Adrenal gland (tissue), 19 donors: ENCODE measurements at places on chromosomes 2 and 18. TPM values are rescaled to one million over a fixed set of nuclear protein-coding genes. Genes with fewer than 3 reads are reported as not detected.

- no peaks in the 10 kb centered on the region for H3K36me3 ChIP-seq
- no peak overlapping the region for H3K27ac ChIP-seq
- no peak for DNase-seq
- H3K27me3 ChIP-seq: no peaks in the 10 kb centered on the region
- H3K4me3 ChIP-seq: no peak overlapping the region
- H3K4me1 ChIP-seq: no peaks in the 10 kb centered on the region
These were observed 73.9 kb downstream of the KYNU start for GRCh38 chr2:142951190-142952007.

GRCh38 chr2:177014946-177015345 is 197.6 kb upstream of the HNRNPA3 start:
- no peak overlapping the region for H3K27ac ChIP-seq
- H3K27me3 ChIP-seq: no peaks in the 10 kb centered on the region
- H3K4me3 ChIP-seq: no peak overlapping the region
- no peak for DNase-seq
- H3K36me3 ChIP-seq: no peaks in the 10 kb centered on the region

DNA sequence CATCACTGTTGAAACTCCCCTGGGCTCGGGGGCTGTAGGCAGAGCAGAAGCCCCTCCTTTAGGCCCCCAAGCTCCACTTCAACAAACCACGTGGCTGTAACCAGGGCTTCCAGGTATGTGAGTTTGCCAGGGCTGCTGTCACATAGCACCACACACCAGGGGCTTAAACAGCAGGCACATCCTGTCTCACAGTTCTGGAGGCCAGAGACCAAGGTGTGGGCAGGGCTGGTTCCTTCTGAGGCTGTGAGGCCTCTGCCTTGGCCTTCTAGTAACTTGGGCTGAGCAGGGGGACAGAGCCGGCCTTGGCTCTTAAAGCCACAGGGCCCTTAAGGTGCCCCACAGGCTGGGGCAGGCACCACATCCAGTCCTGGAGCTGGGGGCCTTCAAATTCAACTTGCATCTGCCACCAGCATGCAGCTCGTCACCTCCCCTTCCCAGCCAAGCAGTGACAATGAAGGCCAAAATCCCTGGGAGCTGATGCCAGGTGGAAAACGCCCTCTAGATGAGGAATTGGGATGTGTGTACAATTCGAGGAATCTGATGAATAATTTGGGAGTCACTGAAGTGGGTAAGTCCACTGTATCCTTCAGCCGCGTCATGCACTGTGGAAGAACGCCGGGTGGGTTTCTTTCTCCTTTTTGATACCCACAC is 104.2 kb upstream of the ODC1 start:
- no peak overlapping the region for H3K27ac ChIP-seq
- DNase-seq: no peak
- no peaks in the 10 kb centered on the region for H3K4me1 ChIP-seq
- no peaks in the 10 kb centered on the region for H3K27me3 ChIP-seq
- no peak overlapping the region for H3K4me3 ChIP-seq

DNA sequence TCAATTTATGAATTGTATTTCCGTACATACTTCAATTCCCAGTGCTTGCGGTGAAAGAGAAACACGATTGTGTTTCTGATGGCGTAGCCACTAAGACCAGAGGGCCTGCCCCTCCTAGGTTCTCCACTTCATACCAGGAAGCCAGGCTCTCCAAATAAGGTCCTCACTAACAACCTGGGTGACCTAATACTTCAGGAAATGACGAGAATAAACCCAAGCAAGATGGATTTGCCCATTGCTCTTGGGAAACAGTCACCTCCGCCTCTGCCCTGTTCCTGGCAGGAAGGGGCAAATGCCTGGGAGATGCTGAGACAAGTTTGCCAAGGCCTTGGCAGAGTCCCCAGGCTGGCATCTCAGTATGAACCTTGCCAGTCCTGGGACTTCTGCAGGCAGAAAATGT is 41.8 kb downstream of the TTC32 start:
- H3K27me3 ChIP-seq: no peaks in the 10 kb centered on the region
- no peak overlapping the region for H3K4me3 ChIP-seq
- no peaks in the 10 kb centered on the region for H3K36me3 ChIP-seq
- peaks cover 4% of the 10 kb centered on the region for H3K4me1 ChIP-seq
- DNase-seq: no peak
- H3K27ac ChIP-seq: no peak overlapping the region

DNA sequence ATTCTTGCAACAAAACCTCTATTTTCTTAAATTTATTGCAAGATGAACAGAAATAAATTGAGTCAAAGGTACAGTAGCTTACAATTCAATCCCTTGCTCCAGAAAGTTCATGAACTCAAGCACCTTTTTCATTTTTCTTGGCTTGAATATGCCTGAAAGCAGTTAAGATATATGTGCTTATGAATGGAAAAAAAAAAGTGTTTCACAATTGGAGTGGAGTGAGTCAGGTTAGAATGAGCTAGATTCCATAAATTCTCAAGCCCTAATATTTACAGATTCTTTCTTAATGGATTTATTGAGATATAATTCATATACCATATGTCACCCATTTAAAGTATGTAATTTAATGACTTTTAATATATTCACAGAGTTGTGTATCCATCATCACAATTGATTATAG is 39.6 kb upstream of the NEMP2 start:
- no peak overlapping the region for H3K27ac ChIP-seq
- DNase-seq: no peak
- no peaks in the 10 kb centered on the region for H3K36me3 ChIP-seq

- no peaks in the 10 kb centered on the region for H3K27me3 ChIP-seq
- H3K27ac ChIP-seq: no peak overlapping the region
- no peak for DNase-seq
- H3K4me1 ChIP-seq: no peaks in the 10 kb centered on the region
- no peak overlapping the region for H3K4me3 ChIP-seq
- H3K36me3 ChIP-seq: no peaks in the 10 kb centered on the region
These were observed 168.9 kb upstream of the EPC2 start for GRCh38 chr2:148475626-148476025.

- DNase-seq: no peak
- H3K36me3 ChIP-seq: no peaks in the 10 kb centered on the region
- H3K4me3 ChIP-seq: no peak overlapping the region
- no peak overlapping the region for H3K27ac ChIP-seq
These were observed 164.5 kb downstream of the RBM43 start for GRCh38 chr2:151097128-151097527.

DNA sequence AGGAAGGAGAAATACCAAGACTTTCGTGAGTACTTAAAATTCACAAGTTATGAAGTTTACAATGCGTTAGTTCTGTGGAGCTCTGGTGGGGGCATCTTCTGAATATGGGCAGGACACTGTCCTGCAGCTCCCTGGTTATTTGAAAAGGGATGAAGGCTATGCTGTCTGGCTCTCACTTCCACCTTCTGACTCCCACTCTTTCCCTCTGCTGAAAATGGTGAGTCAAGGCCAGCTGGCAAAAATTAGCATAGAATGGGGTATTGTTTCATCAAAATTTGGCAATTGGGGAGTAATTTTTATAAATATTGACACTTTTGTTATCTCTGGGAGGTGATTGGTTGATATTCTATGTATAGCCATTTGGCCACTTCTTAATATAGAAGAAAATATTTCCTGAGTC is 177.4 kb downstream of the PARD3B start:
- H3K36me3 ChIP-seq: no peaks in the 10 kb centered on the region
- no peak overlapping the region for H3K4me3 ChIP-seq
- no peak for DNase-seq

- DNase-seq: no peak
- H3K36me3 ChIP-seq: no peaks in the 10 kb centered on the region
- H3K4me1 ChIP-seq: no peaks in the 10 kb centered on the region
- H3K27me3 ChIP-seq: no peaks in the 10 kb centered on the region
- no peak overlapping the region for H3K27ac ChIP-seq
- H3K4me3 ChIP-seq: no peak overlapping the region
These were observed 85.2 kb downstream of the FSIP2 start for GRCh38 chr2:185823773-185824172.

- H3K27ac ChIP-seq: no peak overlapping the region
- peaks cover 4% of the 10 kb centered on the region for H3K4me1 ChIP-seq
- H3K27me3 ChIP-seq: no peaks in the 10 kb centered on the region
- no peak for DNase-seq
- no peaks in the 10 kb centered on the region for H3K36me3 ChIP-seq
- H3K4me3 ChIP-seq: no peak overlapping the region
These were observed 675.0 kb downstream of the IRS1 start for GRCh38 chr2:226124548-226125011.

DNA sequence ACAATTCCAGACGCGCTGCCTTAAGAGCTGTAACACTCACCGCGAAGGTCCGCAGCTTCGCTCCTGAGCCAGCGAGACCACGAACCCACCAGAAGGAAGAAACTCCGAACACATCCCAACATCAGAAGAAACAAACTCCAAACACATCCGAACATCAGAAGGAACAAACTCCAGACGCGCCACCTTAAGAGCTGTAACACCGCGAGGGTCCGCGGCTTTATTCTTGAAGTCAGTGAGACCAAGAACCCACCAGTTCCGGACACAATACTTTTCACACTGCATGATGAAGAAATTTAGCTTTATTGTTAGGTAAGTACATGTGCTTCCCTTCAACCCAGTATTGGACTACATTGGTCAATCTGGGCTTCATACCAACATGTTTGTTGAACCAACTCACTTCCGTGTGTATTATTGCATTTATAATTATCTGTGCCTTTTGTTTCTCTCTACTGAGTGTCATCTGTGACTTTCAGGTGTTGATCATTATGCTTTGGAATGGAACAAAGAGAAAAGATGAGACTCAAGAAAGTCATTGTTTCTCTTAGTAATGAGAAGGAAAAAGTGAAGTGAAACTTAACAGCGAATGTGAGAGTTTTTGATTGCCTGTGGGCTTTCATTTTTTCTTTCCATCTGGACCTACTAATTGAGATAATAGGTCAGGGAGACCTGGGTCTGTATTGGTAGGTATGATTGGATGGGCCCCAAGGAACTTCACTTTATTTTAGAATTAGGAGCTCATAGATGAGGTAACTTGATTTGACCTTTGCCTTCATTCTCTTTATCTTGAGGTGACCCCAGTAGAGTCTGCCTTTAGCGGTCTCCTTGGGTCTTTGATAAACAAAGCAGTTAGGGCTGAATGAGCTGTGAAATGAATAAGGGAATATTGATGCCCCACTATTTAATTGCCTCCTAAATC is 76.1 kb upstream of the CAVIN2 start:
- no peak overlapping the region for H3K4me3 ChIP-seq
- H3K4me1 ChIP-seq: no peaks in the 10 kb centered on the region
- DNase-seq: no peak
- no peaks in the 10 kb centered on the region for H3K27me3 ChIP-seq
- H3K36me3 ChIP-seq: no peaks in the 10 kb centered on the region

GRCh38 chr18:72965616-72966015 is 97.8 kb upstream of the NETO1 start:
- no peak overlapping the region for H3K27ac ChIP-seq
- no peaks in the 10 kb centered on the region for H3K36me3 ChIP-seq
- H3K4me1 ChIP-seq: no peaks in the 10 kb centered on the region
- H3K4me3 ChIP-seq: no peak overlapping the region
- no peaks in the 10 kb centered on the region for H3K27me3 ChIP-seq

DNA sequence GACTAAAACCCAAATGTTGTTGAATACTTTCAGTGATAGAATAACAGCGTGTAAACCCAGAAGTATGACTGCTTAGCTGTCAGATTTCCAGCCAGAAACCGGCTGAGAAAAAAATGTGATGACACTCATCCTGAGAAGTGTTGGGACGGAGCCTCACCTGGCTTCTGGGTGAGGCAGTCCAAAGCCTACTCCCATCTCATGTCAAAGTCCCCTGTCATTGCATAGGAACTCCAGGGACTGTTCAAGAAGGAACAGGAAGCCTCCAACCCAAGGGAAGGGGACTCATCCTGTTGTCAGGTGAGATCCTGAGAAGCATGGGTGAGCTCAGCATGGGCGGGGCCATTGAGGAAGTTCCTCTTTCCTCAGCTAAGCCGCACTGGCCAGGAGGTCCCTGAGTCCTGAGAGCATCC is 11.3 kb upstream of the CHRNA1 start:
- no peaks in the 10 kb centered on the region for H3K36me3 ChIP-seq
- no peak for DNase-seq
- no peak overlapping the region for H3K4me3 ChIP-seq
- no peaks in the 10 kb centered on the region for H3K27me3 ChIP-seq

DNA sequence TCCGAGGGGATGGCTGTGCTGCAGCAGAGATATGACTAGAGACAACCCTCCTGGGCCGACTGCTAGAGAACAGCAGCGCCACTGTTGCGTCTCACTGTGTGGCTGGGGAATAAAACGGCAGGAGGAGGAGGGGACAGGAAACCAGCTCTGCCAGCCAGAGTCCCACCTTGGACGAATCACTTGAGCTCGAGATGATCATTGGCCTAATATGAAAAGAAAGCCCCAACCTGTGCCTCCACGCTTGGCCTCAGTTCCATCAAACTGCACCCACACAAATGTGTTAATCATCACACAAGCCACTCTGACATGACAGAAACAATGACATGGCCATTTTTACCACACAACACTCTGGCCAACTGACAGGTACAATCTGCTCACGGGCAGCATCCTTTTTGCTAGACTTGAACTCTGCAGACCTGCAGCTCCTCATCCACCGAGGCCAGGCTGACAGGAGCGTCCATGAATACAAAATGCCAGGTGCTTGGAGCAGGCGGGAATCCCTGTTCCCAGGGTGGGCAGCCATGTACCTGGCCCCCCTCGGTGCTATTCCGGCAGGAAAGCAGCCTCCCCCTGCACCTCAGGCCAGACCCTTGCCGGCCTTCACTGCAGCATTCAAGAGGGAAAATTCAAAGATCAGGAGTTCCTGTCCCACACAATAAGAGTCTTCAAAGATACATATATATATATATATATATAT is 52.3 kb downstream of the PARD6G start:
- no peak overlapping the region for H3K27ac ChIP-seq
- H3K4me1 ChIP-seq: no peaks in the 10 kb centered on the region
- H3K4me3 ChIP-seq: no peak overlapping the region
- H3K36me3 ChIP-seq: no peaks in the 10 kb centered on the region

DNA sequence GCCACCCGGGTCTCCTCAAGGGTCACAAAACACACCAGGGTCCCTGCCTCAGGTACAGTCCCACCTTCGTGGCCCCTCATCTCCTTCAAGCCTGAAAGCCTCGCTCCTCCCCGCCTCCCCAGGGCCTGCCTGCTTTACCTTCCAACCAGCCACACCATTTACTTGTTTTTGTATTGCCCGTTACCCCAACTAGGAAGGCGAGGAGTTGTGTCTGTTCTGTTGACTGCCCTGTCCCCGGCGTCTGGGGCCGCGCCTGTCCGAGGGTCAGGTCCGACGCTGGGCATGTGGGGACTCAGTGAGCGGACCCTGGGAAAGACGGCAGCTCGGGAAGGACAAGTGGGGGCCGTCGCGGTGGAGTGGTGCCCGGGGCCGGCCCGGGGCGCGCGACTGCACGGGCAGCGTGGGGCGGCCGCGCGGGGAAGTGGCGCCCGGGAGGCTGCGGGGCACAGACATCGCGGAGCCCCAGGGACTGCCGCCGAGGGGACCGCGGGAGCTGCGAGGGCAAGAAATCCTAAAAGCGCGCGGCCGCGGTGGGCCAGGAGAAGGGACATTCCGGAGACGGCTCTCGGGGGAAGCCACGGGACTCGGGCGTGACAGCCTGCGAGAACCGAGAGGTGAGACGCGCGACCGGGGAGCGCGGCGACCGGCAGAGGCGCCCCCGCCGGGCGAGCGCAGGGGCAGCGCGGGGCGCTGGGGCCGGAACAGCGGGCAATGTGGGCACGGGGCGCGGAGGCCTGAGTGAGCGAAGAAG is 797 bp upstream of the GRHL1 start:
- H3K4me1 ChIP-seq: no peaks in the 10 kb centered on the region
- no peaks in the 10 kb centered on the region for H3K27me3 ChIP-seq
- peak; percentile 53 for DNase-seq
- no peaks in the 10 kb centered on the region for H3K36me3 ChIP-seq
- peak overlapping the region; percentile 37 for H3K4me3 ChIP-seq

PECR gene
- 13.8 TPM for total RNA-seq

CCDC85A gene
- 0.57 TPM for total RNA-seq

KCTD18 gene
- total RNA-seq: 15.2 TPM

ARL5A gene
- total RNA-seq: 38.4 TPM

MTERF4 gene
- 32.1 TPM for total RNA-seq

ACOXL gene
- total RNA-seq: not detected
